ENCODE measurements at places on chromosomes 16 and 17.

- no peak for DNase-seq
These were observed 470.6 kb upstream of the CDH5 start for GRCh38 chr16:65895906-65896305.

- DNase-seq, result no peak
These were observed 585 bp upstream of the KRT36 start for GRCh38 chr17:41490000-41490990.

- DNase-seq, result no peak
These were observed 3.2 kb downstream of the NFATC3 start for GRCh38 chr16:68088130-68088972.

GRCh38 chr16:11312718-11313492 lies 31.8 kb upstream of the PRM1 start:
- no peak for DNase-seq

DNA sequence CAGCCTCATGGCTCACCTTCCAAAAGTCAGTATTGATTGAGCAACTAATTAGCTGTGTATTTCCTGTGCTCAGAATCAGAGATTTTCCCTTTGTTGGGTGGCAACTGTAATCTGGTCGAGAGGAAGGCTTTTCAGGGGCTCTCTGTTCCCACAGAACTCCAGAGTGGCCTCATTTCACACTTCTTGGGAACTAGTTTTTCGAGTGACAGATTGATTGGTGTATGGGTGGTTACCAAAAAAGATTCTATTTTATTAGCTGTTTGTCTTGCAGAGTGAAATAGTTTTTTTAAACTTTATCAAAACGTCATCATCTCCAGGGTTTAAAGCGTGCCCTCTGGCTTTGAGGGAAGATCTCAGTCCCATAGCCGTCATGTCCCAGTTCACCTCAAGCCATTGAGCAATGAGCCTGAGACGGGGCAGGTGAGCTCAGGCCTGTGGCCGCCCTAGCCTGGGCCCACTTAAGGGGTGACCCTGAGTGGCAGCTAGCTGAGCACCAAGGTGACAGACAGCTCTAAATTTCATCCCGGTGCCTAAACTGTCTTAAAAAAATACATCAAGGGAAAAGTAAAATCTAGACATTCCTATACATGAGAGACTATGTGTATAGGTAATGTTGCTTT lies 53.0 kb downstream of the SMPD3 start:
- DNase-seq, result no peak

- no peak for DNase-seq
These were observed 10.1 kb downstream of the WFIKKN2 start for GRCh38 chr17:50845240-50846147.

GRCh38 chr16:24409045-24409444 lies 130.3 kb upstream of the RBBP6 start:
- DNase-seq, result no peak

GRCh38 chr16:57957673-57958392 lies 13.1 kb downstream of the CNGB1 start:
- DNase-seq, result no peak

DNA sequence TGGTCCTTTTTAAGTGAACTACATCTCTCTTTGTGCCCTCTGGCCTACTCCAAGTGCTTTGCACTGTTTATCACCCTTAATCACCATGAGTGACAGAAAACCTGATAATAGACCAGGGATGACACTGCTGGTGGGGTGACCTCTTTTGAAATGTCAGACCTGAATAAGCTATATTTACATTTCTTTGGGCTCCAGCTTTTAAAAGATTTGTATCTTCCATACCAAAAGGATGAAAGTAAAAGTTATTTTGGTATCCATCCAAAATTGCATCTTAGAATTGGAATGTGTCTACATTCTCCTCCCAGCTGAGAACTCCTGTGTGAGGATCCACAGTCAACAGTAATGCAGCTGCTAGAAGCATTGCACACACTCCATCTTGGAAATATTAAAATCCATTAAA lies 370.0 kb downstream of the CDH11 start:
- DNase-seq, result no peak

GRCh38 chr16:70418274-70418992 lies 20.5 kb downstream of the ST3GAL2 start:
- no peak for DNase-seq

GRCh38 chr17:75487351-75488070 lies 27.8 kb downstream of the CASKIN2 start:
- DNase-seq, result no peak

- DNase-seq, result no peak
These were observed 72.5 kb upstream of the PLCG2 start for GRCh38 chr16:81706327-81707295.

- DNase-seq, result no peak
These were observed 7.9 kb upstream of the PLEKHG4 start for GRCh38 chr16:67271446-67271845.

- no peak for DNase-seq
These were observed 24.7 kb downstream of the NSMCE1 start for GRCh38 chr16:27243725-27244362.

- no peak for DNase-seq
These were observed 12.0 kb downstream of the CREBBP start for GRCh38 chr16:3868556-3868955.

GRCh38 chr16:56549744-56550385 lies 15.0 kb upstream of the MT4 start:
- DNase-seq, result no peak

- no peak for DNase-seq
These were observed 50.5 kb downstream of the CACNG5 start for GRCh38 chr17:66885417-66885816.

GRCh38 chr16:8489580-8489979 lies 100.7 kb downstream of the TMEM114 start:
- DNase-seq, result no peak

DNA sequence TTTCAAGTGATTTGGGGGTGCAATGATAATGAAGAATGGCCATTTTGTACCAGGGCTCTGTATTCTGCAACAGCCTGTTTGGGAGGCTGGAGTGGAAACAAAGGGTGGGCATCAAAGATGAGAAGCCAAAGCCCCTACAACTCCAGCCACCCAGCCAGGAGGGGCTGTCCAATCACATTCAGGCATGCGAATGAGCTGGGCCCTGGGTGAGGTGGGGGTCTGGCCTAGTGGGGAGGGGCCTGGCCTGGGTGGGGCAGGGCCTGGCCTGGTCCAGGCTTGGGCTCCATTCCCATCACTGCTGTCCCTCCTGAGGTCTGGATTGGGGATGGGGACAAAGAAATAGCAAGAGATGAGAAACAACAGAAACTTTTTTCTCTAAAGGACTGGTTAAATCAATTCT lies 6.4 kb downstream of the AOC3 start:
- no peak for DNase-seq

DNA sequence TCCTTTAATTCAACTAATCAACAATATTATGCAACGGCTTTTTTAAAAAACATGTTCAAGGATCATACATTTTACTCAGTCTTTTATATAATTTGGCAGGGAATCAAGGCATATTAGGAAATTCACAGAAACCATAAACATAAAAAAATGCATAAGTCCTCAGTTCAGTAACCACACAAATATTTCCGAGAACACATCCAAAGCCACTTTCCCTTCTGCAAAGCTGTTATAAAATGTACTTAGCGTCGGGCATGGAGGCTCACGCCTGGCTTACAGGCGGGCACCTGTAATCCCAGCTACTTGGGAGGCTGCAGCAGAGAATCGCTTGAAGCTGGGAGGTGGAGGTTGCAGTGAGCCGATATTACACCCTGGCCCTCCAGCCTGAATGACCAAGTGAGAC lies 9.7 kb upstream of the ZC3H7A start:
- DNase-seq, result no peak

GRCh38 chr16:89442990-89443726 lies 47.2 kb downstream of the ANKRD11 start:
- no peak for DNase-seq

DNA sequence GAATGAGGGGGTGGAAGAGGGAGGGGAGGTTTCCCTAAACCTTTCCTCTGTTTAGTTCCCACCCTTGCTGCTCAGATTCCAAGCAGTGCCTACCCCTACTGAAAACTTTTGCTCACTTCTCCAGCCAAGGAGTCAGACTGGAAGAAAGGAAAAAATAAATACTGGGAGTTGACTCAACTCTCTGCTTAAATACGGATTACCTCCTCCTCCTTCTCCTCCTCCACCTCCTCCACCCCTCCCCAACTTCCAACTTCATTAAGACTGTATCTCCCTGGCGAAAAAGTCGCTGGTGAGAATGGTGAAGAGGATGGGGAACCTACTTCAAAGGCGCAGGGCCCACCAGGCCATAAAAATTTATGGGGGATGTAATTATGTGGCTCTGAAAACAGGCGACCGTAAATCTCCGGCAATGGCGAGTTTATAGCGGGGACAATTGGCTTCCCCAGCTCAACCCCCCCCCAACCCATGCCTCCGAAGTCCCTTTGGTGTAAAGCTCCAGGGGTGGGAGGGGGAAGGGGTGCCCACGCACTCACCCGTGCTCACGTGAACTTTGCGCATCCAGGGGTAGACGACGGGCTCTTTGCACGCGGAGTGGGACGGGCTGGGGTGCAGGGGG lies 712 bp downstream of the HOXB4 start:
- no peak for DNase-seq

GRCh38 chr17:81131486-81132196 lies 33.7 kb upstream of the PVALEF start:
- DNase-seq, result no peak

- DNase-seq, result peak; percentile 16
These were observed 37.9 kb upstream of the SMIM36 start for GRCh38 chr17:55549140-55549539.

DNA sequence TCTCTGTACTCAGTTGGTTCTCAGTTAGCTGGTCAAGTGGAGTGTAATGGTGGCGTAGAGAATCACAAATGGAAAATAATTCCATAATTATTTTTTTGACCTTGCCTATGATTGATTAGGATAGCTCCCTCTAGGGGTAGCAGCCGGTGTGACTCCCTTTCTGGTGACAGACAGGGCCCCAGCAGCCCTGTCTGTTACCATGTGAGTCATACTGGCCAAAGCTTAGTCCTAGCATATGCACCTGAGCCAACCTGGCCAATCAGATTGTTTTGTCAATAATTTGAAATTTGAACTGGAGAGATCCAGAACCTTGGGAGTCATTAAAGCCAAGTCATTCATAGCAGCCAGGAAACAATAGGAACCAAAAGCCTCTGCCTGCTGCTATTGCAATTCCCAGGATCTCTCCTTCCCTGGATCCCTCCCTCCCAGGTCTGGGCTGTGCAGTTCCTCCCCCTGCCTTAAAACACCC lies 5.6 kb downstream of the PNPO start:
- peak; percentile 18 for DNase-seq

GRCh38 chr16:84013787-84014569 lies 28.6 kb downstream of the SLC38A8 start:
- DNase-seq, result peak; percentile 77

- DNase-seq, result no peak
These were observed 5.9 kb upstream of the SSTR5 start for GRCh38 chr16:1066584-1067172.

- no peak for DNase-seq
These were observed 5.9 kb upstream of the SDK2 start for GRCh38 chr17:73650140-73650539.

DNA sequence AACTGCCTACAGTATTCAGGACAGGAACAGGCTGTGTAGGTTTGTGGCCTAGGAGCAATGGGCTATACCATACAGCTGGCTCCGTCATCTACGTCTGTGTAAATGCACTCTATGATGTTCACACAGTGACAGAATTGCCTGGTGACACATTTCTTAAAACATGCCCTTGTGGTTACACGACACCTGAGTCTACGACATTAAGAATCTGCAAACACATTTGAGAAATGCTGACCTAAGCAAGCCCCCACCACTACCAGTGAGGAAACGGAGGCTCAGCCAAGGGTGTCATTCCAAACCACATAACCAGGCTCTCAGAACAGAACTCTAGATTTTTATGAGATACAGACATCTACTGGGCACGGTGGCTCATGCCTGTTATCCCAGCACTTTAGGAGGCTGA lies 23.5 kb downstream of the USP36 start:
- DNase-seq, result no peak

DNA sequence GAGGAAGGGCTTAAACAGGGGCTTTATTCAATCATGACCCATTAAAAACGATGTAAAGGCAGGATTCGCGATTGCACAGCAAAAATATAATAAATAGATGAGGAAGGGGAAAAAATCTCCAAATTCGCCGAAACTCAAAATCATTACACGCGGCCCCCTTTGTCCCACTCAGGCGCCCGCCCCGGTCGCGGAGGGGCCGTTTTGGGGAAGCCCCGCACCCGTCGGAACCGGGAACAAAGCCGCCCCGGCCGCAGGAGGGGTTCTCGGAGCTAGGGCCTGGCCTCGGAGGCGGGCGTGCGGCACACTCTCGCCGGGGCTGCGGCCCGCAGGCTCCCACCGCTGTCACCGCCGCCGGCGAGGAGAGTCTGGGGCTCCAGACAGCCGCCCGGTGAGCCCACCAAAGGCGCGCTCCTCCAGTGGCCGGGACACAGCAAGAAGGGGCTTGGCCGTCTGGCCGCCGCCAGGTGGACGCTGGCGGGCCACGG lies 521 bp downstream of the C16orf87 start:
- no peak for DNase-seq

- DNase-seq, result no peak
These were observed 66.1 kb upstream of the SMURF2 start for GRCh38 chr17:64728041-64728695.

GRCh38 chr16:25135254-25135878 lies 23.8 kb downstream of the LCMT1 start:
- DNase-seq, result no peak

GRCh38 chr16:56673921-56674320 lies 4.3 kb downstream of the MT1H start:
- no peak for DNase-seq

GRCh38 chr17:62121025-62121730 lies 56.1 kb upstream of the MED13 start:
- no peak for DNase-seq

DNA sequence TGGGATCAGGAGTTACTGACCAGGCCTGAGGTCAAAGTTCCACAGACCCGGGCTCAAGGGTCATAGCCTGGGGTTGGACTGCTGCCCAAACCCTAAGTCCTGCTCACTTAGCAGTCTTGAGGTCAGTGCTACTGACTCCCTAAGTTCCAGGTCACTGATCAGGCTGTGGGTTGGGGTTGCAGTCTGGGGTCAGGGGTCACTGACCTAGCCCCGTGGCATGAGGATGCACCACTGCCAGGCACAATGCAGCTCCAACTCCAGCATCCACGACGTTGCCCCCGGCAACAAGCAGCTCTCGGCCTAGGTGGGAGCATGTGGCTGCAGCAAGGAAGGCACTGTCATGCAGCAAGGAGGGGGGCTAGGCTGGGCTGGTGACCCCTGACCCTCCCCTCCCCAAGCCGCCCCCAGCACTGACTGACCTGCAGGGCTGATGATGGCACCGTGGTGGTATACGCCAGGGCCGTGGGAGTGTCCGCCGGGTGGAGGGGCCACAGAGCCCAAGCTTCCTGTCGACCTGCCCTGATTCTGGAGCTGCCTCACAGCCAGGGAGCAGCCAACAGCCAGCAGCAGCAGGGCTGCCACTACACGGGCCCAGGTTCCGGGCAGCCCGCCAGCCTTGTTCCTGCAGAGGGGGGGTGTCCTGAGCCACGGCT lies 1.1 kb downstream of the GGT6 start:
- DNase-seq, result no peak

- no peak for DNase-seq
These were observed 186.4 kb upstream of the CDH13 start for GRCh38 chr16:82440336-82440735.

- no peak for DNase-seq
These were observed 18.8 kb downstream of the WNT9B start for GRCh38 chr17:46869975-46870803.

- DNase-seq, result no peak
These were observed 14.4 kb upstream of the TIMP2 start for GRCh38 chr17:78939615-78940014.

- DNase-seq, result no peak
These were observed 2.0 kb upstream of the METTL26 start for GRCh38 chr16:638034-638543.

GRCh38 chr17:4559966-4560365 lies 411 bp downstream of the GGT6 start:
- no peak for DNase-seq

Measured in NCI-H1930 (cell line).